ENCODE measurements at places on chromosomes 1 and 21.
A peak's percentile ranks its signal among the peaks of the same experiment; 100 is the strongest.

GRCh38 chr1:206451134-206451686 is 19.1 kb upstream of the IKBKE start:
- ATAC-seq = no peak

DNA sequence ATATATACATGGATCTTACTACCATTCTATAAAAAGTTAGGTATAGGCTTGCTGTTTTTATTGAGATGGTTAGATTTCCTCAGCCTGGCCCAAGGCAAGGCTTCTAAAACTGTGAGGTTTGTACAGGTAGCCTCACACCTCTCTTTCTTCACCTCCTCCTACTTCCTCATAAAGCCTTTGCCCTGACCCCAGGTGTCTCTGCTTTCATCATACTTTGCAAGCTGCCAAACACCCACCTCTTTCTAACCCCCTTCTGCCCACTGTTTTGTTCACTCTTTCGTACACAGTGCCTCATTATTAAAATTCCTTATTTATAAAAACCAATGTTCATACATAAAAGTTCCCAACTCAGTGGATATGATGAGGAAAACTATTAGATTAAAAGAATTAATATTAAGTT is 31.4 kb upstream of the SOAT1 start:
- no peak for ATAC-seq

GRCh38 chr1:94013367-94013878 is 104.2 kb upstream of the GCLM start:
- ATAC-seq = no peak

DNA sequence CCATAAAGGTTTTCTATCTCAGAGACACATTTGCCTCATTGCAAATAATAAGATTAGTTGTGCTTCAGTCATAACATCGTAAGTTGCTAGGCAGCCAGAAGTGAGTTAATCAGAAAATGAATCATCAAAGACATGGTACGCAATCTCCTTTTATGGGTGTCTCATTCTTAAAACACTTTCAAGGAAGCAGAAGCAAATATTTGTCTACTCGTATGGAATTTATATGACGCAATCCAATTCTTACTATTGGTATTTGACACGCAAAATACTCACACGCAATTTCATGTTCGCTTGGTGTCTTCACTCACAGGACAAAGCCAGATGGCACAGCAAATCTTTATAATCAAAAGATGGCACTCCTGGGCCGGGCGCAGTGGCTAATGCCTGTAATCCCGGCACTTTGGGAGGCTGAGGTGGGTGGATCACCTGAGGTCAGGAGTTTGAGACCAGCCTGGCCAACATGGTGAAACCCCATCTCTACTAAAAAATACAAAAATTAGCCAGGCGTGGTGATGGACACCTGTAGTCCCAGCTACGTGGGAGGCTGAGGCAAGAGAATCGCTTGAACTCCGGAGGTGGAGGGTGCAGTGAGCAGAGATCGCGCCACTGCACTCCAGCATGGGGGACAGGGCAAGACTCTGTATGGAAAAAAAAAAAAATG is 56.4 kb downstream of the HLCS start:
- peak; percentile 92 for ATAC-seq

Data from esophagus mucosa (tissue), 1 donor.